ENCODE measurements at places on chromosomes 6 and 20.

- no peaks in the 10 kb centered on the region for H3K27me3 ChIP-seq
- H3K36me3 ChIP-seq, result no peaks in the 10 kb centered on the region
- no peaks in the 10 kb centered on the region for H3K4me1 ChIP-seq
- no peak overlapping the region for H3K4me3 ChIP-seq
Observed at GRCh38 chr6:67190733-67191132, 1444.3 kb upstream of the ADGRB3 start.

- H3K27me3 ChIP-seq, result no peaks in the 10 kb centered on the region
- H3K36me3 ChIP-seq, result no peaks in the 10 kb centered on the region
- H3K27ac ChIP-seq, result no peak overlapping the region
- H3K4me1 ChIP-seq, result no peaks in the 10 kb centered on the region
Observed at GRCh38 chr20:22686097-22686496, 101.7 kb upstream of the FOXA2 start.

- H3K4me3 ChIP-seq, result no peak overlapping the region
- no peak overlapping the region for H3K27ac ChIP-seq
- no peak for DNase-seq
- no peaks in the 10 kb centered on the region for H3K4me1 ChIP-seq
- no peaks in the 10 kb centered on the region for H3K36me3 ChIP-seq
Observed at GRCh38 chr20:40254023-40254772, 434.8 kb downstream of the MAFB start.

DNA sequence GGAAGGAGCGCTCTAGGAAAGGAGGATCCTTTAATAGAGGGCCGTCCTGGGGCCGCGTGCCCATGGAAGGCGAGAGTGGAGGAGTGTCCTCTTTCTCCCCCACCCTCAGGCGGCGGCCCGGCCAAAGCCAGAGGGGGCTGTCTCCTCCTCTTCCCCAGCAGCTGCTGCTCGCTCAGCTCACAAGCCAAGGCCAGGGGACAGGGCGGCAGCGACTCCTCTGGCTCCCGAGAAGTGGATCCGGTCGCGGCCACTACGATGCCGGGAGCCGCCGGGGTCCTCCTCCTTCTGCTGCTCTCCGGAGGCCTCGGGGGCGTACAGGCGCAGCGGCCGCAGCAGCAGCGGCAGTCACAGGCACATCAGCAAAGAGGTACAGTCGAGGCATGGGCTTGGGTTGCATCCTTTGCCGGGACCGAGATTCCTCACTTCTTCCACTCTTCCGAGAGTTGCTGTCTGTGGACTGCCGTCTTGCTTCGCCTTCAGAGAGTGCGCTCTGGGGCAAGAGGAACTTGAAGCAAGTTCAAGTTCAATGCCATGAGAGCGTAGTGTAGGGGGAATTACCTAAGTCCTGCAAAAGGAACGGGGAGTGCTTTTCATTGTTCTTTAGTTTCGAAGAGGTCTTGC lies at the start of gene LAMA2:
Gene LAMA2 (plus strand): TSS at position 148 of the 621 bp plus-strand sequence. CDS start 108 bp downstream, at position 256.
- H3K4me1 ChIP-seq, result peaks cover 5% of the 10 kb centered on the region
- peak within 1 kb of the TSS; percentile 76 for H3K4me3 ChIP-seq
- no peaks in the 10 kb centered on the region for H3K36me3 ChIP-seq
- peak; percentile 64 for DNase-seq

GRCh38 chr6:143966312-143966711 lies 41.7 kb downstream of the PLAGL1 start:
- DNase-seq, result no peak
- H3K4me3 ChIP-seq, result no peak overlapping the region
- peaks cover 27% of the 10 kb centered on the region for H3K4me1 ChIP-seq
- H3K27me3 ChIP-seq, result peaks cover 3% of the 10 kb centered on the region

DNA sequence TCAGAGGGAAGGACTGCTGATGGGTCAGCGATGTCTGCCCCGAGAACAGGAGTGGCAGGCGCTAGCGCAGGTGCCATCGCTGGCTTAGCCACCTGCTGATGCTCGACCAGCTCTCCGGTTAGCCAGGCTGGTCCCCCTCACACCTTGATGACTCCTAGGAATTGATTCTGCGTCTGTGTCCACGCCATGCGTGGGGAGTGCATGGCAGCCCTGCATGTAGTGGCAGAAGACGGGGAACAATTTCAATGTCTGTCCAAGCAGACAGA lies 6.7 kb downstream of the SS18L1 start:
- no peaks in the 10 kb centered on the region for H3K27me3 ChIP-seq
- peaks cover under 1% of the 10 kb centered on the region for H3K4me1 ChIP-seq
- peak; percentile 46 for DNase-seq
- H3K27ac ChIP-seq, result no peak overlapping the region
- peaks cover 9% of the 10 kb centered on the region for H3K36me3 ChIP-seq

DNA sequence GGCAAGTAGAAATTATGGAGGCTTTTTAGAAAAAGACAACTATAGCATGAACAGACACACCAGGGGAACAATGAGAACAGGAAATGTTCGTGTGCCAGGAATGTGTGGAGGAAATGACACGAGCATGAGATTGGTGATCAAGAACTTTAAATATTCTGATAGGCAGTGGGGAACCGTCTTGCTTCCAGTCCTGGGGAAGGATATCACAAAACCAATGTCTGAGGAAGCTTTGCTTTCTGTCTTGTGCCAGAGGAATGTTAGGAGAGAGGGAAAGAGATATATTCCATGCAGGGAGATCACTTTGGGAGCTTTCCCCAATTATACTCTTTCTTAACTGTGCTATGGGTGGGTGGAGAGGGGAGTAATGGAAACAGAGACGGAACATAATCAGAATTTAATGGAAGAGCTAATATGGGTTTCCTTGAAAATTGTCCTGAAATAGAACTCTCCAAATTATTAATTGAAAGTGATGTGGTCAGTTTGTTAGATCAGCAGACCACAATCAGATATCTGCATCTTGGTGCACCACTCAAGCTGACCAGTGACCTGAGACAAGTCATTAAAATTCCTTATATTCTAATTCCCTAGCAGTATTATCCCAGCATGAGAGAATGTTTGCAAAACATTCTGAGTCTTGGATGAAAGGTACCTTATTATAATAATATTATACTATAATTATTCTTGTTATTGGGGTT lies 178.2 kb downstream of the SOX4 start:
- no peaks in the 10 kb centered on the region for H3K27me3 ChIP-seq
- H3K36me3 ChIP-seq, result no peaks in the 10 kb centered on the region
- peaks cover 34% of the 10 kb centered on the region for H3K4me1 ChIP-seq
- no peak overlapping the region for H3K4me3 ChIP-seq

- no peak overlapping the region for H3K27ac ChIP-seq
- no peaks in the 10 kb centered on the region for H3K4me1 ChIP-seq
- no peaks in the 10 kb centered on the region for H3K27me3 ChIP-seq
- no peak overlapping the region for H3K4me3 ChIP-seq
- H3K36me3 ChIP-seq, result no peaks in the 10 kb centered on the region
Observed at GRCh38 chr20:15346657-15347280, 1009.4 kb upstream of the FLRT3 start.

GRCh38 chr20:53148771-53149147 lies 176.6 kb downstream of the TSHZ2 start:
- H3K4me1 ChIP-seq, result no peaks in the 10 kb centered on the region
- DNase-seq, result no peak
- no peak overlapping the region for H3K27ac ChIP-seq
- no peak overlapping the region for H3K4me3 ChIP-seq
- H3K36me3 ChIP-seq, result no peaks in the 10 kb centered on the region

- H3K4me1 ChIP-seq, result no peaks in the 10 kb centered on the region
- DNase-seq, result no peak
- H3K27me3 ChIP-seq, result peaks cover 5% of the 10 kb centered on the region
- H3K36me3 ChIP-seq, result no peaks in the 10 kb centered on the region
- H3K27ac ChIP-seq, result no peak overlapping the region
- no peak overlapping the region for H3K4me3 ChIP-seq
Observed at GRCh38 chr6:29589423-29590048, 4.6 kb downstream of the OR2H2 start.

DNA sequence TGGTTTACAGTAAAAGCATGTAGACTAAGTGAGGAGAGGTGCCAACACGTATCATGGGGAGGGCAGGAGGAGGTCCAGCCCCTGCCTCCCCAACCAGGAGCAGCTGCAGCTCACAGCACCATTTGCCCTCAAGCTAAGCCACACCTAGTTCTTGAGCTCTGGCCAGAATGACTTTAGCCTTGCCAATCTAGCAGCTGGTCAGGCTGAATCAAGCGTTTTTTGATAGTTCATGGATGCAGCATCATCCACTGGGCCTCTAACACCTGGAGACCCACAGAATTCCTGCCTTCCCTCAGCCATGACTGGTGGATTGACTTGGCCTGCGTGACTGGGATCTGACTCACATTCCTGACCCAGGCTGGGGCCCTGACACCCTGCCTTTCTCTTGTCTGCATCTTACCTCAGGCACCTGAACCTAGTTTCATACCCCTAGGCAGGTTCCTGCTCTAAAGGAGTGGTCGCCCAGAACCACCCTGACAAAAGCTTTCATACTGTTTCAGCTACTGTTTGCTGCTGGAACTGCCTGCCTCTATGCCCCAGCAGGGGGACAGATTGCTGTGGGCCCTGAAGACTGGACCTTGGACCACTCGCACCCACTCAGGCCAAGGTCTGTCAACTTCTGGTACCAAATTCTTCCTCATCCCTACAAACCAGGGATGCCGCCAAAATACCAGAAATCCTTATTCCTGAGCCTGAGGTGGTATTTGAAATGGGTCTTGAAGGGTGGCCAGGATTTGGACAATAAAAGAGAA lies 122.3 kb downstream of the QRSL1 start:
- no peaks in the 10 kb centered on the region for H3K4me1 ChIP-seq
- H3K4me3 ChIP-seq, result no peak overlapping the region
- no peaks in the 10 kb centered on the region for H3K36me3 ChIP-seq
- DNase-seq, result no peak
- peaks cover 26% of the 10 kb centered on the region for H3K27me3 ChIP-seq
- no peak overlapping the region for H3K27ac ChIP-seq

DNA sequence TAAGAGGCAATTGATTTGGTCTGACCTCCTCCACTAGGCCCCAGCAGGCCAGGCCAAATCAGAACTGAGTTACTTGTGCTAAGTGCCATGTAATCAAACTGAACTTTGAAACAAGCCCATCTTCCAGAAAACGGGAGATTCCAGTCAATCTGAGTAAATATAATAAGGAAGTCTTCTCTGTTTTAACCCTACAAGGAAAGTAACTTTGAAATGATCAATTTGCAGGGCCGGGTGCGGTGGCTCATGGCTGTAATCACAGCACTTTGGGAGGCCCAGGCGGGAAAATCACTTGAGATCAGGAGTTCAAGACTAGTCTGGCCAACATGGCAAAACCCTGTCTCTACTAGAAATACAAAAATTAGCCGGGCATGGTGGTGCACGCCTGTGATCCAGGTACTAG lies 2.0 kb upstream of the SHLD1 start:
- no peaks in the 10 kb centered on the region for H3K36me3 ChIP-seq
- no peaks in the 10 kb centered on the region for H3K4me1 ChIP-seq
- no peak overlapping the region for H3K4me3 ChIP-seq
- no peak for DNase-seq
- H3K27me3 ChIP-seq, result peaks cover 3% of the 10 kb centered on the region
- no peak overlapping the region for H3K27ac ChIP-seq

DNA sequence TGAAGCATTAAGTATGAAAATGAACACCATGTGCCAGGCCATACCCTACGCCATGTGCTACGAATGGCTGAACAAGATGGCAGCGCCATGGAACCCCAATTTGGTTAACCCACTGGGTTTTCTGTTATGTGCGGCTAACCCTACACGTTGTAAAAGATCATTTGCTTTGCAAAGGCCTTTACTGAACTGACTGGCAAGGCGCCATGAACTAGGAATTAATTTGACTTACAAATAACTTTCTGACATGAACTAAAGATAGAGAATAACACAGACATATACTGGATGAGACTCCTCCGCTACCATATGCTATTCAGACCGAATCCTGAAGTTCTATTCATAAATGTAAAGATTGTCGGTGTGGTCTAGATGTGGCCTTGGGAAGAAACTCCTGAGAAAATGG lies 3.9 kb downstream of the CNKSR3 start:
- no peaks in the 10 kb centered on the region for H3K36me3 ChIP-seq
- peak; percentile 25 for DNase-seq
- H3K27me3 ChIP-seq, result no peaks in the 10 kb centered on the region
- peaks cover 11% of the 10 kb centered on the region for H3K4me1 ChIP-seq

DNA sequence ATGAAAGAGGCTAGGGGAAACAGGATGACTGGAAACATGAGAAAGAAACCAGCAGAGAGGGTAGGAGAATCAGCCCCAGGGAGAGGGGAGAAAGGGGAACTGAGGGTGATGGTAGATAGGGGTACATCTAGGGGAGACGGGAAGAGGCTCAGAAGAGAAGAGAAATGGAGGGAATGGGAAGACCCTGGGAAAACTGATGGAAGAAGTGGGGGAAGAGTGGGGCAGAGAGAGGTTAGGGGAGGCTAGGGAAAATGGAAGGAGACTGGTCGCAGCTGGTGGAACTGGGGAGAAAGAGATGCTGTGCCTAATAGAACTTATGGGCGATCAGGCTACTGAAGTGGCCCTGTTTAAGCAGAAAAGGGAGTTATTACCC lies 548 bp downstream of the PROCR start:
- peak; percentile 87 for DNase-seq
- peak overlapping the region; percentile 10 for H3K27ac ChIP-seq
- peaks cover 13% of the 10 kb centered on the region for H3K4me1 ChIP-seq
- no peaks in the 10 kb centered on the region for H3K27me3 ChIP-seq

DNA sequence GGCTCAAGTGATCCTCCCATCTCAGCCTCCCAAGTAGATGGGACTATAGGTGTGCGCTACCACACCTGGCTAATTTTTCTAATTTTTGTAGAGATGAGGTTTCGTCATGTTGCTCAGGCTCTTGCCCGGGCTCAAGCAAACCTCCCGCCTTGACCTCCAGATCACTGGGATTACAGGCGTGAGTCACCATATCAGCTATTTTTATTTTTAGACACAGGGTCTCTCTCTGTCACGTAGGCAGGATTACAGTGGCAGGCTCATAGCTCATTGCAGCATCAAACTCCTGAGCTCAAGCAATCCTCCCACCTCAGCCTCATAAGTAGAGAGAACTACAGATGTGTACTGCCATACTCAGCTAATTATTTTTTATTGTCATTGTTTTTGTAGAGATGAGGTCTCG lies 41.7 kb downstream of the SLC23A2 start:
- DNase-seq, result no peak
- H3K36me3 ChIP-seq, result no peaks in the 10 kb centered on the region
- H3K27me3 ChIP-seq, result no peaks in the 10 kb centered on the region
- H3K4me3 ChIP-seq, result no peak overlapping the region

DNA sequence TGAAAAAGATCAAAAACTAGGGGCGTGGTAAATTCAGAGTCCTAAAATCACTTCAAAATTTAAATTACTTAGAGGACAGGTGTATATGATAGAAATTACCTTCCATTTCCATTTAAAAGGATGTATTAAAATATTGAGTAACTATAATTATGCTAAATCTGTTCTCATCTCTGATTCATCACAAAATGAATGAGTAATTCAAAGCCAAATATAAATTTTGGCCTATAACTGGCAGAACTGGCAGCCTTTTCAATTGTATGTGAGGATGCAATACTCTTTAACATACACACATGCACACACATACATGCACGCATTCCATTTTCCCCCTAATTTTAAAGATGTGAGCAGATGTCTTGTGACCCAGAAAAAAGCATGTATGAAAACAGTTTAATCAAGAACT lies 194.6 kb downstream of the EPM2A start:
- no peak overlapping the region for H3K27ac ChIP-seq
- no peak overlapping the region for H3K4me3 ChIP-seq
- H3K36me3 ChIP-seq, result no peaks in the 10 kb centered on the region
- no peak for DNase-seq

All from osteoblast (primary cell).